A673 (cell line): ENCODE measurements at places on chromosomes 1 and 21.

DNA sequence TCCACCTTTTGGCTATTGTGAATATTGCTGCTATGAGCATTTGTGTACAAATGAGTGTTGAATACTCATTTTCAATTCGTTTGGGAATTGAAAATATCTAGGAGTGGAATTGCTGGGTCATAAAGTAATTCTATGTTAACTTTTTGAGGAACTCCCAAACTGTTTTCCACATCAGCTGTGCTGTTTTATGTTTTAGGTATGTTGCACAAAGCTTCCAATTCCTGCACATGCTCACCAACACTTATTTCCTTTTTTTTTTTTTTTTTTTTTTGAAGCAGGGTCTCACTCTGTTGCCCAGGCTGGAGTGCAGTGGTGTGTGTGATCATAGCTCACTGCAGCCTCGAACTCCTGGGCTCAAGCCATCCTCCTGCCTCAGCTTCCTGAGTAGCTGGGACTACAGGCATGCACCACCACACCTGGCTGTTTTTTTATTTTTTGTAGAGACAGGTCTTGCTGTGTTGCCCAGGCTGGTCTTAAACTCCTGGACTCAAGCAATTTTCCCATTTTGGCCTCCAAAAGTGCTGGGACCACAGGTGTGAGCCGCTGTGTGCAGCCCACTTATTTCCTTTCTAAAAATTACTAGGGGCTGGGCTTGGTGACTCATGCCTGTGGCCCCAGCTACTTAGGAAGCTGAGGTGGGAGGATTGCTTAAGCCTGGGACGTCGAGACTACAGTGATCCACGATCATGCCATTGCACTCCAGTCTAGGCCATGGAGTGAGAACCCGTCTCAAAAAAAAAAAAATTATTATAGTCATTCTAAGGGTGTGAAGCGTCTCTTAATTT, 33.4 kb downstream of the TMCC2 start:
- peak; percentile 36 for DNase-seq

DNA sequence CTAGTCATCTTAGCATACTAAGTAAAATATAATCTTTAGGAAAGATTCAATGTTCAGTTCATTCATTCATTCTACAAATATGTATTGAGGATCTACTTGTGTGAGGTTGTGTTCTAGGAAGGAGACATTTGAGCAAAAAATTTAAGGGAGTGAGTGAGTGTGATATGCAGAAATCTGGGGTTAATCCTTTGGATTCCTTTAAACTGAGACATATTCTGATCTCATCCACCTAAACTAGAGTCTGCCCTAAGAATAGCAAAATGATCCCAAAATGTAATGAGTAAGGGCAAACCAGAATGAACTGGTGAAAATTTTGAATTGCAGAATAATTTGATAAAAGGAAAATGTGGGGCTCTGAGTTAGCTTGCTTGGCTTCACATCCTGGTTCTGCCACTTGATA, 8.6 kb downstream of the UBE2U start:
- no peak for DNase-seq

GRCh38 chr1:31745096-31745945, 18.8 kb downstream of the ADGRB2 start:
- peak; percentile 78 for DNase-seq

GRCh38 chr21:40985370-40985769, 138.4 kb upstream of the DSCAM start:
- DNase-seq: no peak

GRCh38 chr1:33180911-33181890, 642 bp downstream of the TRIM62 start:
- peak; percentile 63 for DNase-seq

GRCh38 chr21:30211071-30211470, 4.8 kb downstream of the CLDN8 start:
- no peak for DNase-seq

DNA sequence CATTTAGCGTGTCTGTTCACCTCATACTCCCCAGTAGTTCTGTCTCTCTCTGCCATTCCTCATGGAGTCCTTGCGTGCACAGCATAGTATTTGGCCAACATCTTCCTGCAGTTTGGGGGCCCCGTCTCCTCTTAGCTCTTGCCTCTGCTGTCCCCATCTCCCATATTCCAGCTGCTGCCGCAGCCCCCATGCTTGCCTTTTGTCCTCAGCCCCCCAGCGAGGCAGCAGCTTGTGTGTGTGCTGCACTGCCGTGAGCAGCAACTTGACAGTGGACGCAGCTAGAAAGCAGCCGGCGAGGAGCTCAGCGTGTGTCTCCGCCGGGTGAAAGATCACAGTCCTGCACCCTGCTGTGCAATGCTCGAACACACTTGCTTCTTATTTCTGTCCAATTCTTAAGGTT, 164.2 kb upstream of the COL6A1 start:
- no peak for DNase-seq

- no peak for DNase-seq
Observed at GRCh38 chr21:33755354-33755753, 113.1 kb downstream of the ITSN1 start.

DNA sequence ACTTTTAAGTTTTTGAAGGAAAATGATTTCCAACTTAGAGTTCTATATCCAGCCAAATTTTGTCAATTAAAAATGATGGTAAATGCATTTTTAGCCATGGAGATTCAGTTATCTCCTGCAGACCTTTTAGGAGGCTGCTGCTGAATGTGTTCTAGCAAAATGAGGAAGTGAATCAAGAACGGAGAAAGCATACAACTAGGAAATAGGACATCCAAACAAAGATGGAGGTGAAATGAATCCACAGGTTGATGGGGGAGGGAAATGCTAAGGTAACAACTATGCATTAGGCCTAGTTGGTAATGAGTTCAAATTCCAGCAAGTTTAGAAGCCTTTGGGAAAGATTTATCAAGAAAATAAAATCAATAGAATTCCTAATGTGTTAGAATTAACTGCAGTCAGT, 80.5 kb downstream of the FNBP1L start:
- DNase-seq: no peak

DNA sequence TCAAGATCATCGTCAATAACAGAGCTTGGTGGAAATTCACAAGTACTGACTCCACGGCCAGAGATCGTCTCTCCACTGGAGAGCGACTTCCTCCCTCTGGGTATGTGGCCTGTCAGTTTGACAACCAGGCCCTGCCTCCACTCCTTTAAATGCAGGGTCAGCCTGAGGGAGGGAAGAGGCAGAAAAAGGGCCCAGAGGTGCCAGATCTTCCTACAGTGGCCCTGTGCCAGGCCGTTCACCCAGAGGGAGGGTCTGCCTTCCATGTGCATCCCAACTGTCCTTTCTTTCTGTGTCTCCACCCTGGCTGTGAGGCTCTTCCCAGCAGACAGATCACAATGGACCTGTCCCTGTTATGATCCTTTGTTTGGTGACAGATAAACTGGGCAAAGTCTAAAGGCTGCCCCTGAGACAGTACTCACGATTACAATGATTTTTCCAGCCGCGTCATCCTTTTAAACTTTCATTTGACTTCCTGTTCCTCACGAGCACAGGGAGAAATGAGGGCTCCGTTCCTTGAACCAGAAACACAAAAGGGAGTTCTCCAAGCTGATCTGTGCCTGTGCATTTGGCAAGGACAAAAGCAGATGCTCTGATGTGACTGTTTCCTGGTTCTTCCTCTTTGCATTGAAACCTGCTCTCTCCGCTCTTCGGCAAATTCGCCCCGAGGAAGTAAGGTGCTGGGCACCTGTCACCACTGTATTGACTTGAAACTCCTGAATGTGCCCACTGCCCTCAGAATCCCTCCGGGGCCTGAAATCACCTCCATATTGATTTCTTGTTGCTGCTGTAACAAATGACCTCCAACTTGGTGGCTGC, 126.7 kb downstream of the PGBD5 start:
- DNase-seq: no peak

GRCh38 chr1:115978292-115978941, 2.1 kb downstream of the SLC22A15 start:
- no peak for DNase-seq

DNA sequence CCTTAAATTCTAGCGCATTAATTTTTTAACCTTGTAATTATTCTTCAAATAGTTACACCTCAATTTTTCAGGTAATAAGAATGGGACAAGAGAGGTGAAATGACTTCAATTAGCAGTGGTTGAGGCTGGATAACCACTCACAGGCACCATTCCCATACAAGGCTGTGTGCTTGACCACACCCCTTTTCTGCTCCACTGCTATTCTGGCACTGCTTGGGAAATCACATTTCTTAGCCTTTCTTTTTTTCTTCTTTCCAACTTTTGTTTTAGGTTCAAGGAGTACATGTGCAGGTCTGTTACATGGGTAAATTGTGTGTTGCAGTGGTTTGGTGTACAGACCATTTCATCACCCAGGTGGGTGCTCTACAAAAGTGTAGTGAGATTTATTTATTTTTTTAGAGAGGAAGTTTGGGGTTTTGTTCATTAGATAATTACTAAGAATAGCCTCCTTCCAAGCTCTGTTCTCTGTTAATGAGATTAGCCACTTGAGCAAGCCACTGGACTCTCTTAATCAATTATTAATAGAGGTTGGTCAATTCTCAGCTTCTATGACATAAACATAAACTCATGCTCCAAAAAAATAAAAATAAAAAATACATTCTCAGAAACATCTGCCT, 14.4 kb downstream of the ILDR2 start:
- no peak for DNase-seq

- DNase-seq: no peak
Observed at GRCh38 chr1:6673816-6674398, 27.7 kb downstream of the DNAJC11 start.

DNA sequence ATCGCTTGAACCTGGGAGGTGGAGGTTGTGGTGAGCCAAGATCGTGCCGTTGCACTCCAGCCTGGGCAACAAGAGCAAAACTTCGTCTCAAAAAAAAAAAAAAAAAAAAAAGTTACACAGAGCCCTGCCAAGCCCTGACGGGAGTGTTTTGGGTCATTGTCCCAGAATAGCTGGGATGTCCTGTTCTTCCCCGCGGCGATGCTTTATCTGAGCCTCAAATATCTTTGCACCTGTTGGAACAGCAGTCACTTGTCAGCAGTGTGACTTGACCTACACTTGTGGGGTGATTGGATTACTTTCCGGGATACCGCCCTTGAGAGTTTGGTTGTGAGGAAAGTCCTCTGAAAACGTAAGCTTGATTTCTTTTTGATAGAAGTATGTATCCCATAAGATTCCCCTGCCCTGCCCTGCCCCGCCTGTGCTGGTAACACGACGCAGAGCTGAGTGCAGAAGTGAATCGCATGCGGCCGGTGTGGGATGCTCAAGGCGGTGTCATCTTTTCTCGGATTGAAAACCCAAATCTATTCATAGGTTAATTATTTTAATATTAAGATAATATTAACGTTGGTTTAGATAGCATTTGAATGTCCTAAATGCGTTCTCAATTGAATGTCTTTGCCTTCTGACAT, 50.9 kb downstream of the PCNT start:
- no peak for DNase-seq

DNA sequence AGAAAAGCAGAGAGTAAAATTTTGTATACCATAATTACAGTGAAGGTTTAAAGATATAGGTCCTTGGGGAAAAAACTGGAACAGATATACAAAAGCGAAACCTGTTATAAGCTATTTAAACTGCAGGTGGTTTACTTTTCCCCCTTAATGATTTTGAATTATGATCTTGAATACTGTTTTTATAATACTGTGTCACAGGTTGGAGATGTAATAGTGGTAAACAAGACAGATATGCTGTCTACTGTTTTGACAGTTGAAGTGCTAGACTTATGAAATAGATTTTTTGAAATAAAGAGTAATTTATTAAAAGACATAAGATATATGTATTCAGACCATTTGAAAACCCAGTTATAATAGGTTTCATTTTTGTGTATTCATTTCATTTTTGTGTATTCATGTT, 129.4 kb downstream of the CD247 start:
- DNase-seq: no peak

GRCh38 chr1:161115132-161115711, 2.6 kb downstream of the PFDN2 start:
- no peak for DNase-seq

DNA sequence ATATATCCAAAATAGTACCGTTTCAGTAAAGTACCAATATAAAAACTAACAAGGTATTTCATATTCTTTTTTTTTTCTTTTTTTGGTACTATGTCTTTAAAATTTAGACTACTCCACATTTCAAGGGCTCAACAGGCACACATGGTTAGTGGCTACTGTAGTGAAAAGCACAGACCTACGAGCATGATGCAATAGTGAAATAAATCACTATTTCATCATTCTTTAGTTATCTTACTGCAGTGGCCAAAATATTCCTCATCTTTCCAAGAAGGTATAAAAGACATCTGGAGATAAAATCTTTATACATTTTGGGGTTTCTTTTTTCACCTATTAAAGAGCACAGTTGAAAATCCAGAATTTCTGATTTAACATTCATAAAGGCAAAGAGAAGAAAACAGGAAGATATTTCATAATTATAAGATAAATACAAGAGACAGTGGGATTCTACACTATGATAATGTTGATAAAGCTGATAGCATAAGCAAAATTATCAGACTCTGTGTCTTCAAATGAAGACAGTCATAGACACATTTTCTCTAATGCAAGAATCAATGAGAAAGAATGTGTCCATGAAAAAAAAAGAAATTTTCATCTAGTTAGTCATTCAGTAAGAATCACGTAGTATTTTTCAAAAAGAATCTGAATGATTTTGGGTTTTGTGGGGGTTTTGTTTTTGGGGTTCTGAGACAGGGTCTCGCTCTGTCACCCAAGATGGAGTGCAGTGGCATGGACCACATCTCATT, 41.9 kb downstream of the CEP170 start:
- peak; percentile 27 for DNase-seq
